Activated CD8-positive, alpha-beta memory T cell treated with anti-CD3 and anti-CD28 coated beads for 4 hours (primary cell): ENCODE measurements at places on chromosomes 16 and 17.

DNA sequence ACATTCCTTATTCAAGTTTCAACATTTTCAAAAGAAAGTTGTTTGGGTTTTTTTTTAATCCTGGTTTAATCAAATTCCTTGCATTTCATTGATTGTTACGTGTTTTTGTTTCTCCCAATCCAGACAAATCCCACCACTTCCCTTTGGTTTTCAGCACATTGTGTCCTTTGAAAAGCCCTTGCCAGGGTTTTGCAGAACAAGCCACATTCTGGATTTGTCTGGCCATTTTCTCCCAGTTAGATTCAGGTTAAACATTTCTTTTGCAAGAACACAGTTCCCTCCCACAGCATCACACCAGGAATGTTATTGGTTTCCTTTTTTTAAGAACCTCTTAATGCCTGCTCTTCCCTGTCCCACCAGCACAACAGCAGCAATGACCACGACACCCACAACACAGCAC, 278.0 kb upstream of the SALL1 start:
- DNase-seq, result no peak

DNA sequence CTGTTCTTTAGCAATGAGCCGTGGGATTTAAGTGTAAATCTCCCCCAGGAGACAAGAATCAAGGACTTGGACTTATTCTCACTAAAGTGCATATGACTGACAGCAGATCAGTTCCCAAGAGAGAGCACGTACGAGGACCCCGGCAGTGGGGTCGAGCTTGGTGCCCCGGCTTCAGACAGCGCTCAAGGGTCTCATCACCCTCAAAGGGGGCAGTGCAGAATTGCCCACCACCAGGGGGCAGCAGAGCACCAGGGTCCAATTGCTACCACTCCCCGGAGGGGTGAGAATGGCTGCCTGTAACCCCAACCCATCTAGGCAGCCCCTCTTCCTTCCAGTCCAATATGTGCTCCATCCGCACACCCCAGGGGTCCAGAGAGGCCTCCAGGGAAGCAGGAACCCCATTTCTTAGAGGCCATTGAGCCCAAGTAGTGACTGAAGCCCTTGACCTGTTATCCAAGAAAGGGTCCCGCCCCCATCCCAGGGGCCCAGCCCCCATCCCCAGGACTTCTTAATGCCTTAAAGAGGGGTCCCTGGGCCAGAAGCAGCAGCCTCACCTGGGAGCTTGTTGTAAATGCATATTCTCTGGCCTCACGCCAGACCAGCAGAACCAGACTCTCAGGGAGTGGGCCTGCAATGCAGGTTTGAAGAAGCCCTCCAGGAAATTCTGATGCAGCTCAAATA, 86.1 kb downstream of the ZDHHC7 start:
- DNase-seq, result peak; percentile 35

DNA sequence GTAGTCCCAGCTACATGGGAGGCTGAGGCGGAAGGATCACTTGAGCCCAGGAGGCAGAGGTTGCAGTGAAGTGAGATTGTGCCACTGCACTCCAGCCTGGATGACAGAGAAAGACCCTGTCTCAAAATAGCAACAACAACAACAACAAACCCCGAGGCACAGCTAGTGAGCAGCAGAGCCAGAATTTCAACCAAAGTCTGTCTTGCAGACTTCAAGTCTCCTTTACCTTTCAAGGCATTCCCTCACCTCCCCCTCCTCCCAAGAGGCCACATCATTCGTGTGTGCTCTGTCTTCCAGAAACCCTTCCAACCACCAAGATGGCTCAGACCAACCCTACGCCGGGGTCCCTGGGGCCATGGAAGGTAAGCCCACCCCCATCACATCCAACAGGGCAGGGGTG, 2.2 kb downstream of the CRYBA1 start:
- no peak for DNase-seq

- no peak for DNase-seq
Observed at GRCh38 chr16:47731252-47731651, 270.1 kb downstream of the PHKB start.

DNA sequence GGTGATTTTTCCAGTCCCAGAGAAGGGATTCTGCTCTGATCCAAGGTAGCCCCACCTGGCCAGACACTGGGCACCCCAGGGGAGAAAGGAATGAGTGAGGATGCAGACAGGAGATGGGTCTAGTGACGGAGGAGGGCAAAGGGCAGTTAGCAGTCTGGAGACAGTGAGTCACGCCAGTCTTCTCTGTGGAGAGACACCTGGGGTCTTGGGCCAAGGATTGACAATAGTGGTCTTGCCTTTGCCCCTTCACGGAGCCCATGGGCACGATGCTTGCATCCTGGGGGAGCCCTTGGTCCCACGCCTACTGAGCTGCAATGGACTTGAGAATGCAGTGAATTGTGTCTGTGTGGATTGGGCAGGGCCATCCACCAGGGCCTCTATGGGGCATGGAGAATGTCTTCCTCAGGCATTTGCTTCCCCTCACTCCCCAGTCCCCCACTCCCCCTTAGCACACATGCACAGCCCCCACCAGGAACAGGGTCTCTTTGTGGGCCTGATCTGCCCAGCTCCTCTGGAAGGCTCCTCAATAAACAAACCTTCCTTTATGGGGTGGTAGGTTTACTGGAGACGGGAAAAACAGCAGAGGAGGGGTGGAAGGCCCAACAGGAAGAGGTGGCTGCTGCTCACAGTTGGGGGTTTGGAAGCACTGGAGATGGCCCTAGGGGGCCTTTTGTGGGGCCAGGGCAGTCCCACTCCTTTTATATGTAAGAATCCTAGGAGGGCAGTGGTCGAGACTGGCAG, 1.4 kb downstream of the CHAD start:
- no peak for DNase-seq

GRCh38 chr16:85390511-85391174, 222.5 kb upstream of the GSE1 start:
- no peak for DNase-seq

GRCh38 chr16:46836534-46837530, 5.9 kb upstream of the C16orf87 start:
- no peak for DNase-seq

DNA sequence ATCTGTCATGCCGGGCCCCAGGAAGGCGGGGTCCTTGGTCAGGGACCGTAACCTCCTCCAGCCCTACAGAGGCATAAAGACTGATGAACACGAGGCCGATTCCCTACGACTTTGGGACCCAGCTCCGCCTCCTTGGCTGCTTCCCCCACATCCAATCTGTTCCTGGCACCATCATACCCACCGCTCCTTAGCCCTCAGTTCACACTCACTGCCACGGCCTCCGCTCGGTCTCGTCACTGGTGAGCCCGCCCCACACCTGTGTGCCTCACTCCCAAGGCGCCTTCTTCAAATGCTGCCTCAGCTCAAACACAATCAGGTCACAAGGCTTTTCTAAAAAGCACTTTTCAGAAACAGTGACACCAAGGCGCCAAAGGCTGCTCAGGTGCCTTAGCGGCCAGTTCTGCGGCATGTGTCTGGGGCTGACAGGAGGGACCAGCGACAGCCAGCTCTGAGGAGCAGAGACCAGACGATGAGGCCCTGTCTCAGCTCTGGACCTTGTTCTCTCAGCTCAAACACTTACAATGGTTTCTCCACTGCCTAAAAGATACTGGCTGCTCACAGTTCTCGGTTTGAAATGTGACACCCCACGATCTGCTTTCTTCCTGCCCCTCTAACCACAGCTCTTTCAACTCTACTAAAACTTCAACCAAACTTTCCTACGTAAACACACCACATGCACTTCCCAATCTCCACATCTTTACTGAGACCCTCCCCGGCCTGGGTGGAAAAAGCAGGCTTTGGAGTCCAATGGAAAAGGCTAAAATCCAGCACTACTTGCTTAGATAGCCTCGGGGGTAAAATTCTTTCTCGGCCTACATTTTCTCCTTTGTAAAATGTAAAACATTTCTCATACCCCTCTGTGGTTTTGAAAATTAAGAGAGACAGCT, 33.2 kb downstream of the CYB5D2 start:
- DNase-seq, result peak; percentile 7

- DNase-seq, result no peak
Observed at GRCh38 chr17:43399839-43400328, 1.1 kb downstream of the ARL4D start.

GRCh38 chr16:56298116-56298515, 106.8 kb downstream of the GNAO1 start:
- DNase-seq, result no peak

DNA sequence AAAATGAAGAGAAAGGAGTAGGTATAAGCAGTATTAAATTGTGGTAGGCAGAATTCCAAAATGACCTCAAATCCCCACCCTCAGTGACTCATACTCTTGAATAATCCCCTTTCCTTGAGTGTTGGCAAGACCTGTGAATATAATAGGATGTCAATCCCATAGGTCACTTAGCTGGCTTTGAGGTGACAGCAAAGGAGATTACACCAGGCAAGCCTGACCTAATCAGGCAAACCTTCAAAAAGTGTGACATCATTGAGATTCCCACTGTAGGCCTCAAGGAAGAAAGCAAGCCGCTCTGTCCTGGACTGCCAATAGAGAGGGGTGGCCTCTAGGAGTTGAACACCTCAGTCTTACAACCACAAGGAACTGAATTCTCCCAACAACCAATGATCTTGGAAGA, 535.2 kb downstream of the RBFOX1 start:
- DNase-seq, result no peak

DNA sequence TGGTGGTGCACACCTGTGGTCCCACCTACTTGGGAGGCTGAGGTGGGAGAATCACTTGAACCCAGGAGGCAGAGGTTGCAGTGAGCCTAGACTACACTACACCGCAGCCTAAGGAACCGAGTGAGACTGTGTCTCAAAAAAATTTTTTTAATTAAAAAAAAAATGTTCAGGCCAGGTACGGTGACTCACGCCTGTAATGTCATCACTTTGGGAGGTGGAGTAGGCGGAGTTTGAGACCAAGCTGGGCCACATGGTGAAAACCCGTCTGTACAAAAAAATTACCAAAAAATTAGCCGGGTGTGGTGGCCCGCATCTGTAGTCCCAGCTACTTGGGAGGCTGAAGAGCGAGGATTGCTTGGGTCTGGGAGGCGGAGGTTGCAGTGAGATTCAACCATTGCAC, 3.6 kb upstream of the FAM222B start:
- no peak for DNase-seq

DNA sequence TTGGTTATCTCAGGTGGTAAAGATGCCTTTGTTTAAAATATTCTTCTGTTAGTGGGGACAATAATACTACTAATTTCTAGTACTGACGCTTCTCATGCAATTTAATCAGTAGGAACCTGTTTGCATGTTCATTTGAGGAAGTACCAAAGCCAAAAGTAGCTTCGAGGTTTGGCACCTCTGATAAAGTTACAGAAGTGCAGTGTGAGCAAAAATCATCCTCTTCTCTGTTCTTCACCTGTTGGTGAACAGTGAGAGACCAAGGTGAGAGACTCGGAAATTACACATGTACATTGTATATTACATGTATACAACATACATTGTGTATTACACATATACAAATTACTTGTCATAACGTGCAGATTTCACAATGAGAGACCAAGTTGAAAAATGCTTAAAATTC, 404.6 kb downstream of the MAF start:
- no peak for DNase-seq

GRCh38 chr16:55439101-55439690, 39.8 kb upstream of the MMP2 start:
- DNase-seq, result no peak

DNA sequence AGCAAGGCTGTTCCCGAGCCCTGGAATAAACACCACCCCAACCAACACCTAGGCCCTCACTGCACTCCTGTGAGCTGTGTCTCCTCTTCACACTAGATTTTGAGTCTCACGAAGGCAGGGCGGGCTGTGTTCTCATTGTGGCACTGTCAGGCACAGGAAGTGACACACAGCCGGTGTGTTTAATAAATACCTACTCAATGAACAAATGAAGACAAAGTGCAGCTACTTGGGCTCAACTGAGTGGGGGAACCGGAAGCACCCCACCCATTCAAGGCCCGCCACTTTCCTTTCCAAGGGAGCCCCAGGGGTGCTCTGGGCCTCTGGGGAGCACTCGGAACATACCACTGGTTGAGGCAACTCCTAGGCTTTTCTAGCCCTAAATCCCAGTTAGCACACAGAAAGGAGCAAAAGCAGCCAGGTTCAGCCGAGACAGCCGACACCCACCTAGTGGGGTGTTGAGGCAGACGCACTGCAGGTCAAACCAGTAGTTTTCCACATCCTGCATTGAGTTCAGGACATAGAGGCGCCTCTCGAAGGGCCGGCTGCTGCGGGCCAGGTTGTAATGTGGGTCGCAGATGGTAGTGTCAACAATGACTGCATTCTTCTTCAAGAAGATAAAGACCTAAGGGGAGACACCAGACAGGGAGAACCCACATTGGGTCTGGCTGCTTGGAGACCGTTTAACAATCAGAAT, 57.7 kb downstream of the GTF3C1 start:
- no peak for DNase-seq

GRCh38 chr17:27351759-27352158, 57.8 kb downstream of the WSB1 start:
- DNase-seq, result no peak

DNA sequence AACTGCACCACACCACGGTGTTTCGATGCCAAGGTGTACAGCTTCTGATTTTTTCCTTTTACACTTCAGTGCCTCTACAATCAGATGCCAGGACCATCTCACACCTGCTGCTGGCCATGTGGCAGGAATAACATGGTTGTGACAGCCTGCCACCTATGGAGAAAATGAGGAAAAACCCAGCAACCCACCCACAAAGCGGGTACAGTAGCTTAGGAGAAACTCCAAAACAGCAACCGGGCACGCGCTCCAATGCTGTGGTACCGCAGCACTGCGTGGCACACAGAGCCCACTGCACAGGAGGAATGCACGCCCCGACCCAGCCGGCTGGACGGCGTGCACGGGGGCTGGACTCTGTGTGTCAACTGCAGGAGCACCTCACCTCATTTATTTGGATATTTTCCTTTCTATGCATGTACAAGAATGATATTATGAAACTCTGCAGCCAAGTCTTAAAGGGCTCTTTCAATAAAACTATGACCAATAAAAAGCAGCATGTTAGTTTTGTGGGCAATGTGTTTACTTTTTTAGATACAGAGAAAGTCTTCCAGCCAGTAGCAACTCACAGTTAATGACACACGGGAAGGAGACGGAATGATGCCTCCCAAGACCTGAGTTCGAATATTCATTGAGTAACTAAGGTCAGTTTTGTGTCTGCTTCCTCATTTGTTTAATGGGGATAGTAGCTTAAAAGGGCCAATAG, 45.9 kb downstream of the MAP1LC3B start:
- no peak for DNase-seq

DNA sequence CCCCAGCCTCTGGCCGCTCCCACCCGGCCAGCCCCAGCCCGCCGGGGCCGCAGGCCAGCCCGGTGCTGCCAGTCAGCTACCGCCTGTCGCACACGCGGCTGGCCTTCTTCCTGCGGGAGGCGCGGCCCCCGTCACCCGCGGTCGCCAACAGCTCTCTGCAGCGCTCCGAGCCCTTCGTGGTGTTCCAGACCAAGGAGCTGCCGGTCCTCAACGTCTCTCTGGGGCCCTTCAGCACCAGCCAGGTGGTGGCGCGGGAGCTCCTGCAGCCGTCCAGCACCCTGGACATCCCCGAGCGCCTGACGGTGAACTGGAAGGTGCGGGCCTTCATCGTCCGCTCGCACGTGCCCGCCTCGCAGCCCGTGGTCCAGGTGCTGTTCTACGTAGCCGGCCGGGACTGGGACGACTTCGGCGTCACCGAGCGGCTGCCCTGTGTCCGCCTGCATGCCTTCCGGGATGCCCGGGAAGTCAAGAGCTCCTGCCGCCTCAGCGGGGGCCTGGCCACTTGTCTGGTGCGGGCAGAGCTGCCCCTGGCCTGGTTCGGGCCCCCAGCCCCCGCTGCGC, 46.8 kb downstream of the TMEM132E start:
- DNase-seq, result no peak
